MG63 (cell line): ENCODE measurements at places on chromosomes 3 and 15. TPM values are rescaled to one million over a fixed set of nuclear protein-coding genes. Genes with fewer than 3 reads are reported as not detected.

Gene C3orf49
- total RNA-seq, result not detected in 2 replicates

- DNase-seq, result peak; percentile 44
These were observed 51.6 kb upstream of the CP start for GRCh38 chr3:149273096-149273751.

DNA sequence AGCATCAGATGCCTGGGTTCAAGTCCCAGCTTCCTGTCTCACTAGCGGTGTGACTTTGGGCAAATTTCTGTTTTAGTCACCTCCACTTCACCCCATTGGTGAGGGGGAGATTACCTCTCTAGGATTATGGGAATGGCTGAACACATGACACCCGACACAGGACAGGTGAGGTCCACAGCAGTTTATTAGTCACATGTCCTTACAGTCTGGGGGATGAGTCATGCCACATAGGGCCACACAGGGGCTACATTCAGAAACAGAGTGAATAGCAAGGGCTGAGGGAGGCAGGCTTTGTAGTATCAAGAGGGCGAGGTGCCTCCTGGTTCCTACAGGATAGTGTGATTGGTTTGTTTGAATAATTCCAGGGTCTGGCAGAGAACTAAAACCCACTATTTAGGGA, 15.2 kb upstream of the ITGA11 start:
- DNase-seq, result no peak

GRCh38 chr3:187000711-187001151, 70.4 kb downstream of the ST6GAL1 start:
- DNase-seq, result no peak

DNA sequence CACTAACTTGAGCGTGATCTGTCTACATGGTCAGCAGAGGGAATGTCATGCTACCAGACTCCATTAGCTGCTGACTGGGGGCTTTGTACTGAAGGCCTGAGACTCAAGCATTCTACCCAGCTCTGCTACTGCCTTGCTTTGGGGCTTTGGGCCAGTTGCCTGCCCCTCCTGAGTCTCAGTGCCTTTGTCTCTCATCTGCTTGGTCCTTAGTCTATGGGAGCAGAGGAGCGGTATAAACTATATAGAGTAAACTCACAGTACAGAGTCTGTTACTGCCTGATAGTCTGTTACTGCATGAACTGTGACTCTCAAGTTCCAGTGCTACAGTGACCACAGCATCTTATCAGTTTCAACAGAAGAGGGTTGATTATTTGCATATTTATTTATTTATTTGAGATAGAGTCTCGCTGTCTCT, 38.5 kb upstream of the C15orf39 start:
- DNase-seq, result no peak

- DNase-seq, result no peak
These were observed 66.4 kb downstream of the B3GALNT1 start for GRCh38 chr3:161038725-161039124.

- peak; percentile 40 for DNase-seq
These were observed 62.5 kb upstream of the LIPC start for GRCh38 chr15:58369261-58369701.

DNA sequence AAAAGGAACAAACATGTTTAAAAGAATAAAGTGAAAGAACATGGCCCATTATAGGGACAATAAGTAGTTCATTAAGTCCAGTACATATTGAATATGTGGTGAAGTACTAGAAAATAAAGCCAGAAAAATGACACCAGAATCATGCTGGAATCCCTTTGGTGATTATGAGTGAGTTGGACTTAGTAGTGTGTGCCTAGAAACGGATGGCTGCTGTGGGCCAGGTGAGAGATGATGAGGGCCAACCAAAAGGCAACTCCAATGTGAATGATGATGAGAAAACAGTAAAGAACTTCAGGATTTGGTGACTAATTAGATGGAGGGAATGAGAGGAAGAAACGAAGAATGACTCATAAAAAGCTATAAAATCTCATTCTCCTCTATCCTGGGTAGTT, 3.3 kb downstream of the CRYGS start:
- no peak for DNase-seq

GRCh38 chr3:165835431-165835830, 1.8 kb downstream of the BCHE start:
- DNase-seq, result no peak

GRCh38 chr3:4936982-4937614, 42.1 kb upstream of the BHLHE40 start:
- no peak for DNase-seq

DNA sequence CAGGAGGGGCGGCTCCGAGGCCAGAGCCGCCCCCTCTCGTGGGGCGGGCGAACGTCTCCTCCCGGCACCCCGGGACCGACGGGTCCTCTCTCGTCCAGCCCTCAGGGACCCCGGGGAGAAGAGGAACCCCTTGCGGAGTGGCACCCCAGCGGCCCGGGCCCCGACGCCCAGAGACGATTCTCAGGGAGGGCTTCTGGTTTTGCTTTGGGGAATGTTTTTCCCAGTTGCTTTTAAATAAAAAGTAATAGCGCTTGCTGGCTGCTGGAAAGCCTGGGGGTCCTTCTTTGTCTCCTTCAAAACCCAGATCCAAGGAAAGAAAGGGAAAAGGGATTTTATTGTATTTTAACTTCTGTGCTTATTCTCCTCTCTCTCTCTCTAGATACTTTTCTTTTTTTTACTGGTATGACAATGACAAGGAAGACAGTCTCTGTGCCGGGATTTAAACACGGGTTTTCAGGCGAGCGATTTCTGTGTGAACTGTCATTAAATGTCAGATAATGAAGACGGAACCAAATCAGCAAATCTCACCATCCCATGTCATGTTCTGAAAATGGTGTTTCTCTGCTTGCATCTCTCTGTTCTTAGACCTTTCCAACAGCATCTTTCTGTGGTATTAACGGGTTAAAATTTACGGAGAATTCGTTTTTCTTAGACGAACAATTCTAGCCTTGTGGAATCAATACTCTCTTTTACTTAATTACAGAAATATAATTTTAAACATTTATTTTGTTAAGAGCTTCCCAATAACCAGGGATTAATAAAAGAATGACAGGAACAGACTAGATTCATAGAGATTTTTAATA, 530 bp upstream of the PCOLCE2 start:
- no peak for DNase-seq

Gene GOLGA6L7
- total RNA-seq, result not detected in 2 replicates

Gene IQCF5
- not detected in 2 replicates for total RNA-seq

GRCh38 chr3:158167737-158168557, 58.1 kb downstream of the RSRC1 start:
- peak; percentile 81 for DNase-seq

GRCh38 chr3:64360280-64360679, 135.0 kb upstream of the PRICKLE2 start:
- DNase-seq, result no peak

Gene GPR149
- total RNA-seq, result not detected in 2 replicates

DNA sequence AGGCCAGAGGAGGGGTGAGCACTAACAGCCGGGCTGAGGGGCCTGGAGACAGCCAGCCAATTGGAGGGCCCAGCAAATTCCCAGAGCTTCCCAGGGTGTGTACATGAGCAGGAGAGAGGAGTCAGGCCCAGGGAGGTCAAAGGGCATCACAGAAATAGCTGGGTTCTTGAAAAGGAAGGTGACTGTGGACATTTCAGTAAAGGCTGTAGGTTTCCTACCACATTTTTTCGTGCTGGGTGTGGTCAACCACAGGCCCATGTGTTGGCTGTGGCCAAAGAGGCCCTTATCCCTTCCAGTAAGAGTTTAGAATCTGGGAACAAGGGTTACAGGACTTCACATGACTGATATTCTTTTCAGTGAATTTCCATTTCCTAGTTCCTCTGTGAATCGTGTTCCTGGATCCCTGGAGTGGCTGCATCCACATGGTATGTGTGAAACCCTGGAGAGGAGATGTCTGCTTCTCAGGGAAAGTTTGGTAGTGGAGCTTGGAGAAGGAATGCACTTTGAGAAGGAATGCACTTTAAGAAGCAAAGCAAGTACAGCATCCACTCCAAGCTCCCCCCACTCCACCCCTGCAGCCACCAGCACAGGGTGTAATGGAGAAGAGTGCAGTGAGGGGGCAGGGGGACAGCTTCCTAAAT, 73.2 kb upstream of the HEG1 start:
- DNase-seq, result peak; percentile 84

Gene EHHADH
- 2.2 and 5.6 TPM in 2 replicates for total RNA-seq

- no peak for DNase-seq
These were observed 441.9 kb downstream of the PLOD2 start for GRCh38 chr3:145719114-145719513.

Gene RPL14
- 151 and 350 TPM in 2 replicates for total RNA-seq

GRCh38 chr15:41851167-41851523, 12.5 kb downstream of the PLA2G4B start:
- DNase-seq, result no peak

Gene PYGO1
- total RNA-seq, result 4.9 and 7.1 TPM in 2 replicates

DNA sequence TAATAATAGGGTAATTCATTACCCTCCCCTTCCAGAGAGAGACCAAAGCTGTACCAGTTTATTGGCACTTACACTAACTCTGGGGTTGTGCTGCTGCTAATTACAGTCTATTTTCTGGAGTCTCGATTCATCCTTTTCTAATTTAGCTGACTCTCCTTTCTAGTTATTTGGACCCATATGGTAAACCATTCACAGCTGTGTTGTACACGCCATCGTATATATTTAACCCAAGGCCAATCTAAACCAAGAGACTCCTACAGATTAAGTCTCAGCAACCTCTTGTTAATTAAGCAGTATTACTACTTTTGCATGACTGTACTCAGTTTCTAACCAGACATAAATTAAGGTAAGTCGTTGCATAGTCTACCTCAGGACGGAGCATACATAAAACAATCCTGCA, 22.5 kb downstream of the ANXA2 start:
- DNase-seq, result no peak

DNA sequence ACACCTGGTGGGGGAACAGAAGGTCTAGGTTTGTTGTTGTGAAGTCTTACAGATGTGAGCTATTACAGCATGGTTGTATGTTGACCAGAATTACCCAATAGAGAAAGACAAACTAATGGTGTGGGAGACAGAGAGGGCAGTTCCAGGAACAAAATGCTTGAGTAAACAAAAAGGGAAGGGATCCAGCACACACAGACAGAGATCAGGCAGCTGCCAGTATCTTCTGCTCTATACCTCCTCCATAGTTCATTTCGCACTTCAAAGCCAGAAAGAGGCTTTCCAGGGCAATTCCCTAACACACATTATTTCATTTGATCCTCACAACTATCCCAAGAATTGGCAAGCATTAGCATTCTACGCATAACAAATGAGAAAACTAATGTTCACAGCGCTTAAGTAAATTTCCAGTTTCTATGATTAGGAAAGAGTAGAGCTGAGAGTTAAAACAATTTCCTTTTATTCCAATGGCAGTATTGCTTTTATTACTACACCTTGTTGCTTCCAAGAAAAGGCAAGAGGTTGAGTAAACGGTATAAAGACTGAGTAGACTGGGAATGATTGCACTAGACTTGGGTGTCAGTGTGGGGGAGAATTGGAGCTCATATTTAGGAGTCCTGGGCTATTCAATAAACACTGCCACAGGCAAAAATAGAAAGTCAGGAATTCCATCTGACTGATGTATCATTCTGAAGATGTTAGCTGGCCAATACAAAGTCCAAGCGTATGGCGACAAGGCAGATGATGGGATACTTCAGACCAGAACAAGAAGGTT, 39.7 kb upstream of the ZNF280D start:
- DNase-seq, result no peak

Gene ZMAT3
- 2.4 and 3.5 TPM in 2 replicates for total RNA-seq

DNA sequence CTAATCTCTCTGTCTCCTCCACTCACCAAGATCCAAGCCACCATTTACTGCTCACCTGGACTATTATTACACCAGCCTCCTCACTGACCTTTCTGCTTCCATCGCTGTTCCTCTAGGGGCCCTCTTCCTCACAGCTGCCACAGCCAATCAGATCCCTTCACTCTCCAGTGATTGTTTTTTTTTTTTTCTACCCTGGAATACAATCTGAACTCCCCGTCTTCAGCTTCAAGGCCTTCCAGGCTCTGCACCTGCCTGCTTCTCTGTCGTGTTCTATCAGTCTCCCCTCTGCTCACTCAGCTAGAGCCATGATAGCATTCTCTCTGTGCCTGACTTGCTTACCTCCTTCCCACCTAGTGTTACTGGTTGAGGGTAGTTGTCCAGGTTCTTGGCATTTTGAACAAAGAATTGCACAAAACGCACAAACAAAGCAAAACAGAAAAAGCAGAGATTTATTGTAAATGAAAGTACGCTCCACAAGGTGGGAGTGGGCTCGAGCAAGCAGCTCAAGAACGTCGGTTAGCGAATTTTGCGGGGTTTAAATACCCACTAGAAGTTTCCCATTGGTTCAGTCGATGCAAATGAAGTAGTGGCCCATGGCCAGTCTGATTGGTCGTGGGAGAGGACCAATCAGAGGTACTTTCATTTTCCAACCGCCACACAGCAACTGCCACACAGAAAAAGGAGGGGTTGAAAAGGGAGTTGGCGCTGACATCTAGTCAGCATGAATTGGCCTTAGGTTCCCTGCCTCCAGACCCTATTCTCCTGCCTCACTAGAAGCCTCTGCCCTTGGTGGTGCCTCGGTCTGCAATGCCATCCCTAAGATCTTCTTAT, 188.9 kb downstream of the TLE3 start:
- DNase-seq, result no peak

GRCh38 chr3:36211652-36211999, 168.7 kb upstream of the STAC start:
- no peak for DNase-seq

DNA sequence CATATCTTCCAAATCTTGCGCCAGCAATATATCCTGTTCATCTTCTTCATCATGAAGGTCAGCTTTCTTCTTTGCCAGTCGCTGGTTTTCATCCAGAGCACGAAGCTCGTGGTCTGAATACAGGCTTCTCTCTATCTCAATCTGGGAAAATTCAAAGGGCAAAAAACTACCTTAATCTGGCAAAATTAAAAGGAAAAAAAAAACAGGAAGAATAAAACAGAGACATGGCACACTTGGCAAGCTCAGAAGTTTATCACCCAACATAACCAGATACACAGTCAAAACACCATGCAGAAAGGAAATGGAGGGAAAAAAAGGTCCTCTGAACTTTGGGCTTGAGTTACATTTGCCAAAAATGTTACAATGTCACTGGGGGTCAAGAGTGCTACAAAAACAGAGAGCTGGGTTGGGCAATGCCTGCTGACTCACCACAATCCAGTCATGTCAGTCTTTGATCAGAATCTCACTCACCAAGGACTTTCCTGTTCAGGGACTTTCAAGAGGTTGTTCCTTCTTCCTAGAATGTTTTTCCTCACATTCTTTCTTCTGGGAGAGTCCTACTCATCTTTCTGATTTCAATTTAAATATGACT, 1.5 kb downstream of the MRPL46 start:
- peak; percentile 52 for DNase-seq

Gene C3orf85
- total RNA-seq, result not detected in 2 replicates

DNA sequence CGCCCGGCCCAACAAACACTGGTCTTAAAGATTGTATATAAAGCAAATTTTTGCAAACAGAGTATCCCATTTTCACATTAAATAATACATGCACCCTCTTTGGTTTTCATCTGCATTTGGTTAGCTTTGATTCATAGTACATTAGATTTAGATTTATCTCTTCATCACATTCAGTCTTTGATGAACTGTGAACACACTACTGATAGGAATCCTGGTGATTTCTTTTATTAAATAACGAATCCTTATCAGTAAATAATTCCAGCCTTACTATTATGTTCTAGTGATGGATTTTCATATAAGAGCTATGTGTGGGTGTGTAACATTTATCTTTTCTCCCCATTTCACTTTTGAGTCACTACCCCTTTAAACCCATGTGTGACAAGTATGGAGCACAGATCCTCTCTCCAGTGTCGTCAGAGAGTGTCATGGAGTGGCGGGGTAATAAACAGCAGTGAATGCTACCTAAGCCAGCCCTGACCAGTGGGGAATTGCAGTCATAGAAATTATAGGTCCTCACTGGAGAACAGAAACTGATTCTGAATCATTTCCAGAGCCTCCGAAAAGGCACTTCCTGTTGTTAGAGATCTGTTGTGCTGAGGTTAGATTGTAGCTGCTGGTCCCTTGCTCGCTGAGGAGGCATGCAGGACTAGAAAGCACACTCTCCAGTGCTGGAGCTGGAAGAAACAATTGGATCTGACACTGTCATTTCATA, 22.0 kb downstream of the SLC7A14 start:
- peak; percentile 29 for DNase-seq
